IPS DF 19.7 (cell line): ENCODE measurements at places on chromosomes 2 and 18.

DNA sequence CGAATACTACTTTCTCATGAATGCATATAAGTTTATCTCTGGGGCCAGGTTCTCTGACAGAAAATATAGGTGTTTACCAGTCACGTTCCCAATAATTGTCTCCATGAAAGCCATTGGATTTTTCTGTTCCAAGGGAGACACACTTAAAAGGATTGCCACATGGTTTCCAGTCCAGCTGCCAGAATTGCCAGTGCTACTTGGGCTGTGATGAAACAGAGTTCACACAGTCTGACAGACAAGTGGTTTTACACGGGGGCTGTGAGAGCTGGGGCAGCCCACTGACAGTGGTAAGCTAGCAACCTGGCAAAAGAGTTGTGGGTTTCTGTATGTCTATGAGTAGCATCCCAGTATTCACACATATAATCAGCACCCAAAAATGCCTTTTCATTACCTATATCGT, 27.7 kb upstream of the ATRAID start:
- DNase-seq, result no peak

GRCh38 chr2:240794178-240794721, 25.8 kb downstream of the KIF1A start:
- DNase-seq, result no peak

- DNase-seq, result no peak
These were observed 57.3 kb downstream of the SH3BP4 start for GRCh38 chr2:235009081-235009480.

DNA sequence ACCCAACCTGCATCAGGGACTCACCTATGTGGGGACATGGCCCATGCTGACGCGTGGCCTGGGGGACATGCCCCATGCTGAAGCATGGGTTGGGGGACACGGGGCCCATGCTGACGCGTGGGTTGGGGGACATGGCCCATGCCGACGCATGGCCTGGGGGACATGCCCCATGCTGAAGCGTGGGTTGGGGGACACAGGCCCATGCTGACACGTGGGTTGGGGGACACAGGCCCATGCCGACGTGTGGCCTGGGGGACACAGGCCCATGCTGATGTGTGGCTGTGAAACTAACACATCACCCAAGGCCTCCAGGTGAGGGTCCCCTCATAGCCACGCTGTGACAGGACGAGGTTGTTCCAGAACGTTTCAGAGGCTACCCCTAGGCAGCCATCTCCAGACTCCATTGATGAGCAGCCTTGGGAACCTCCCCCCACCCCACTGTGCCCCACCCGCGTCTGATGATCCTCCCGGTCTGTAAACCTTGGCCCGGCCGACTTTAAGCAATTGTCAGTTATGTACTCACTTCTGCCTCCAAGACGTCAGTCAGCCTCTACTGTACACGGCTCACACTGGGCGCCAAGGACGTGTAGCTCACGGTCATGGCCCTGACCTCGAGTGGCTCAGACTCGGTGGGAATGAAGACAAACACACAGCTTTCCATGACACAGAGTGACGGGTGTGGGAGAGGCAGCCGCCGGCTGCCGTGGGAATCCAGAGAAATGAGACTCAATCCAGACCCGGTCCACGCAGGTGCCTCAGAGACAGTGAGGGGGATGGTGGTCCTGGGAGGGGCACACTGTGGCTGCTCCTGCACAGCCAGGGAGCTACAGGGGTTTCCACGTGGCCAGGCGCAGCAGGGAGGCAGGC, 50.2 kb upstream of the SLC66A3 start:
- no peak for DNase-seq

DNA sequence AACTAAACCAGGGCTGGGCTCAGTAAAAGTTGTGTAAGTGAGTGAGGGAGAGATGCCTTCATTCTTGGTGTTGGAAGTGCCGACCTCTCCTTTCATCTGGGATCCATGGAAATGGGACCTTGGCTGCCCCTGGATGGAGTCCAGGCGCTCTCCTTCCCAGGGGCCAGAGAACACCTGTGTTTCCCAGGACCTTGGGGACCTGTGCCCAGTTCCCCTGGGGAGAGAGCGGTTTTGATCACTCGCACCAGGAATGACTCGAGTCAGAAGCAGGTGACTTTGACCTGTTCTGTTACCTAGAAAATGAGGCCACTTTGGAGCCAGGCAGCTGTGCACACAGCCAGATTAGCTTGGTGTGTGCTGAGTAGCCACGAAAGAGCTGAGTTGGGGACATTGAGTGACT, 97.3 kb downstream of the SH3BP4 start:
- DNase-seq, result no peak

GRCh38 chr2:240912878-240913809, 7.0 kb downstream of the CROCC2 start:
- no peak for DNase-seq

- DNase-seq, result no peak
These were observed 150.1 kb downstream of the WDPCP start for GRCh38 chr2:63438181-63438580.

DNA sequence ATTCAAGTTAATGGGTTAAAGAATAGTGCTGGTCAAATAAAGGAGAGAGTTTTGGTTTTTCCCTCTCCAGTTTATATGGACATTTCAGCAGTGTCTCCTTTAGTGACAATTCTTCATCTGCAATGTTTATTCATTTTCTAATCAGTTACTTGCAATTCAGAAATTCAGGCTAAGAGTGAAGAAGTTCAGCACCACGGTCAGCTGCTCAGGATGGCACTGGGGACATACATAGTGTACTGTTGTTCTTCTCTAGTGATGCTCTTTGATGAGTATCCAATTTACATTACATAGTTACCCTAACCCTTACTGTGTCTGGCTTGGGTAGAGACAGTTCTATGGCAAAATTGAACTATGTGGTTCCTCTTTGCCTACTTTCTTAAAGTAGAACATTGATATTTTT, 412.7 kb downstream of the CNTNAP5 start:
- no peak for DNase-seq

DNA sequence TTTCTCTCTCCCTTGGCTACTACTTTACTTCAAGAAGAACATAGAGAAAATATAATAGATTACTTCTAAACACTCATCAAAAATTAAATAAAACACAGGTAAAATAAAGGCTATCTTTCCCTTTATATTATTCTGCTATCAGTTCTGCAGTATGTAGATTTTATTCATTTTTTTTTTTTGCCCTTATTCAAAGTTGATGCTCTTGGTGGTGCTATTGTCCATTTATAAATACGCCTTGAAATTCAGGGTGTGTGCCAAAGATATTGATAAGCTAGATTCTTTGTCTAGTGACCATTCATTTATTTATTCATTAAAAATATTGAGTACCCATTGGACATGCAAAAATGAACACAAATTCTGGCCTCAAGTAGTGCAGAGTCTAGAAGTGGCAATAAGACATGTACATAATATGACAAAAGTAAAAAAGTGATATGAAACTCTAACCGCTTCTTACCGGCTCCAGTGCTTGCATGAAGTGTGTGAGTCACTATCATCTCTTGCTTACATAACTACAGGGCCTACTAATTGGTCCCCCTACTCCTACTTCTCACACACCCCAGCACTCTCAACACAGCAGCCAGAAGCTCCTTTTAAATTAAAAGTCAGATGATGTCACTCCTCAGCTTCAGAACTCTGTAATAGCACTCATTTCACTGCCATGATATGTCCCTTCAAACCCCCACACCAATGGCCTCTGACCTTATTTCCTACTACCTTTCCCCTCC, 208.3 kb upstream of the FANCL start:
- DNase-seq, result no peak

- no peak for DNase-seq
These were observed 79.1 kb downstream of the PLCL1 start for GRCh38 chr2:197883354-197884032.

- no peak for DNase-seq
These were observed 13.6 kb downstream of the ANKRD29 start for GRCh38 chr18:23648940-23649607.

DNA sequence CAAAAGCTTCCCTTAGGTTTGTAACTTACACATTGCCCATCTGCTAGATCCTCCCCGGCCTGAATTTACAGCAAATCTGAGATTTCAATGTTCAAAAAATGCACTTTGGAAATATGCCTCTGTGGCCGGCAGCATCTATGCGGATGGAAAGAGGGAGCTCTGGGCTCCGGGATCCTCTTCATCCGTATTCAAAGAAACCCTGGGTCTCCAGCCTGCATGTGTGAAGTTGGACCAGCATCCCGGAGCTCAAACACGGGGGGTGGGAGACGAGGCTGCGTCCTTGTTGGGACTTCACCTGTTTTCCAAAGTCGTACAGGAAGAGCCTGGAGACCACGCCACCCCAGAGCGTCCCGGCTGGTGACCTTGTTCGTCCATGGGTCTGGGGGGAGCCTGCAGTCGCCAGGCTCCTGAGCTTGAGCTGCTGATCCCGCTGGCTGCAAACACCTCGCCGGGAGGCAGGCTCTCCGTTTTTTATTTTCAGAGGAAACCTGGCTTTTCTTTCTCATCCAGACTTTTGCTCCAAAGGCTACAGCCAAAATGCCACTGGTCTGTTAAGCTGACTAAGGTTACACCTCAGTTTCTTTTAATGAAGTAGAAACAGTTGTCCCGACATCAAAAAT, 77.4 kb downstream of the PTGR3 start:
- DNase-seq, result no peak

GRCh38 chr2:100109986-100110613, 32.3 kb downstream of the AFF3 start:
- no peak for DNase-seq

DNA sequence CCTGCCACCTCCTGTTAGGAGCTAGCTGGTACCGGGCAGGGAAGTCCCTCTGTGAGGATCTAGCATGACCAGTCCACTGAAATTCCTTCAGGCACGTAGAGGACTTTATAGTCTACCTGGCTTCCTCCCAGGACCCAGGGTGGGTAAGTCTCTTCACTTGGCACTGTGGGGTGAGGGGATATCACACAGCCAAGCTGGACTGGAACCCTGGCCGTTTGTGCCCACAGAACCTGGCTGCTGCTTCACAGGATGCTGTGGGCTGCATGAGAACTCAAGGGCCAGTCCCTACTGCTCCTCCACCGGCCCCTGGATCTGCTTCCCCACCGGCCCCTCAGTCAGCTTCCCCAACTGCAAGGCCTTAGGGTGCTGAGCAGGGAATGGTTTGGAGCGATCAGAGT, 35.8 kb downstream of the HS1BP3 start:
- no peak for DNase-seq

- DNase-seq, result no peak
These were observed 267.2 kb downstream of the FBXO15 start for GRCh38 chr18:73880387-73880786.

DNA sequence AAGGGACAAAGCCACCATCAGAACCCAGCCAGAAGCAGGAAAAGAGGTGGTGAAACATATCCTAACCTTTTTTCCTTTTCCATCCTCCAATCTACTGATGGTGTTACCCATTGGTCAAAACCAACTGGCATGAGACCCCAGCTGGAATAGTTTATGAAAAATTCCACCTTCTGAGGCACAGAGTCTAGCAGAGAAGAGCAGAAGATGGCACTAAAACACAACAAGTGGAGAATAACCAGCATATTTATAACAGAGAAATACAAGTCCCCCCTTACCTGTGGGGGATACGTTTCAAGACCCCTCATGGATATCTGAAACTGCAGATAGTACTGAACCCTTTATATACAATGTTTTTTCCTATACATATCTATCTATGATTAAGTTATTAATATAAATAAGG, 4.9 kb upstream of the INPP1 start:
- no peak for DNase-seq

GRCh38 chr2:134667081-134667480, 51.7 kb downstream of the TMEM163 start:
- DNase-seq, result no peak

GRCh38 chr18:79692886-79693285, 13.3 kb downstream of the CTDP1 start:
- no peak for DNase-seq

GRCh38 chr18:78801011-78801410, 178.6 kb upstream of the SALL3 start:
- no peak for DNase-seq

DNA sequence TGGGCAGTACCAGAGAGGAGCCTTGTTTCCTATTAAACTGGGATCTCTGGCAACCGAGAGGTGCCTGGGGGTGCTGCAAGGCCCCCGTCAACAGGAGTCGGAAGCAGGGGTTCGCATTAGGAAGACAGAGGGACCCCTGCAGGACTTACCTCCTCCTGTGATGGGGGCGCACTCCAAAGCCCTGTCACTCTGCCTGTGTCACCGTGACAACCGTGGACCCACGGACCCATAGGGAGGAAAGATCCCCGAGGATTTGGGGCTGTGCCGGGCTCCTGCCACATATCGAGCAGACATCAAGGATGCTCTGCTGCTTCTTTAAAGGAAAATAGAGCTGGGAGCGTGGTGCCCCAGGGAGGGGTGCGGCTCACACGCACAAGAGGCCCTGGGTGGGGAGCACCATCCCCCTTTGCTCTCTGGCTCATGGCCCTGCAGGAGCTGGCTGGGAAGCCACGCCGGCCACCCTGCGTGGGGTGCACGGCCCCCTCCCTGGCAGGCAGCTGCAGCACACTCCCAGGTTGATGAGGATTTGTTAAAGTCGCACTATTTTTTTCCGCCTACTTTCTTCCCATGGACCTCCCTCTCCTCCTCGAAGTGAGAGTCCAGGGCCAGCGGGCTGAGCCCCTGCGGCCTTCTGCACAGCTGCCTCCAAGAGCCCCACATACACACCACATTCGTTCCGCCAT, 167.5 kb downstream of the TWIST2 start:
- no peak for DNase-seq

DNA sequence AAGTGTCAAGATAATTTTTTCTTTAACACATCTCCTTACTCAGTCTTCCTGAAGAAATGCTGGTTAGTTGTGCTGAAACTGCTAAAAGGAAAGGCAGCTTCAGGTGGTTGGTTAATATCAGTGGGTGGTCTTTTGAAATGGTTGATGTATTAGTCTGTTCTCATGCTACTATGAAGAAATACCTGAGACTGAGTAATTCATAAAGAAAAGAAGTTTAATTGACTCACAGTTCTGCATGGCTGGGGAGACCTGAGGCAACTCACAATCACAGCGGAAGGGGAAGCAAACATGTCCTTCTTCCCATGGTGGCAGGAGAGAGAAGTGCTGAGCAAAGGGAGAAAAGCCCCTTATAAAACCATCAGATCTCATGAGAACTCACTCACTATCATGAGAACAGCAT, 125.9 kb upstream of the CYRIA start:
- DNase-seq, result no peak

GRCh38 chr18:63054901-63055584, 264.5 kb downstream of the BCL2 start:
- no peak for DNase-seq
